ENCODE measurements at places on chromosomes 6 and 20.

DNA sequence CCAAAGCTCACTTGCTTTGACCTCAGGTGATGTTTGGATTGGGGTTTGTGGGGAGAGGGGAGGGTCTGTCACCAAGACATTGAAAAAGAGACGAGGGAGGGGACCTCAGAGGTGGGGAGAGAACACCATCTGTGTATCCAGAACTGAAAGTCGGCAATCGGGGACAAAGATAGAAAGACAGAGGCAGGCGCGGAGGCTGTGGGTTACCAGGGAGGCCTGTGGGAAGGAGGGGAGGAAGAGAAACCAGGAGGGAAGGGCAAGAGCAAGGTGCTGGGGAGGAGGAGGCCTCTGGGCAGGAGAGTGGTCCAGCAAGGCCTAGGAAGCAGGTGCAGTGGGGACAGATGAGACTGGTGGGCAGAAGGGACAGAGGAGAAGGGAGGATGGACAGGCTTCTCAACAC, 211.2 kb downstream of the CDC5L start:
- DNase-seq, result no peak

- DNase-seq, result no peak
Observed at GRCh38 chr6:116373940-116374339, 3.2 kb downstream of the DSE start.

DNA sequence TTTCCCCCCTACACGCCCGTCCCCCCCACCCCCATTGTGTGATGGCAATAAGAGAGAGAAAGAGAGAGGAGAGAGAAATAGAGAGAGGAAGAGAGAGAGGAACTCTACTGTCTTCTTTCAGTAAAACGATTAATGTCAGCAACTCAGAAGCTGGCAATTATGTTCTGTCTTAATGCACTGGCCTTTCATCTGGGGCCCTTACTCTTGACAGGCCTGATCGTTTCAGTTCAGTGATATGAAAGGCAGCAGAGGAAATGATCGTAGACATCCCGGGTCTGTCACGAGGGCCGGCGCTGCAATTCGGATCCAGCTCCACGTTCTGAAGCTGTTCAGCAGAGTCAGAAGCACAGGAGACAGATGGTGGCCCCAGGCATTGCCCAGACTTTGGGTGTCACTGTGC, 308.9 kb downstream of the ZNF217 start:
- peak; percentile 76 for DNase-seq

GRCh38 chr6:32154514-32155161, 697 bp downstream of the PPT2 start:
- DNase-seq, result peak; percentile 91

GRCh38 chr6:25024821-25025220, 89.1 kb upstream of the RIPOR2 start:
- DNase-seq, result no peak

GRCh38 chr20:62120990-62121775, 1.1 kb upstream of the LSM14B start:
- DNase-seq, result no peak

DNA sequence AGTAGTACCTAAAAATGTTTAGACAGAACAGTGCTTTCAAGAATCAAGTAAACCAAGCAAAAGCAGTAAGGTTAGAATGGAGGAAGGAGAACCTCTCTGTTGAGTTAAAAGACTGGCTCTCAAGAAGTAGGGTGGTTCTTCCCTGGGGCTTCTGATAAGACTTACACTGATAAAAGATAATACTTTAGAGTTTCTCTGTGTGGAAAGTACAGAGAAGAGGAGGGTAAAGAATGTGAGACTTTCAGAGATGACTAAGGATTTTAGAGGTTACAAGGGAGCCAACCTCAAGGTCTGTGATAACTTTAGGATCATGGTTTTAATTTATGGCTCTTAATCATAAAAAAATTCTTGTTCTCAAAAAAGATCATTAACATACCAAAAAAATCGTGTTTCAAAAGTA, 30.9 kb upstream of the ALDH8A1 start:
- no peak for DNase-seq

GRCh38 chr20:49914310-49915117, 815 bp downstream of the SPATA2 start:
- DNase-seq, result no peak

GRCh38 chr6:144675231-144675861, 390.2 kb downstream of the UTRN start:
- DNase-seq, result no peak

DNA sequence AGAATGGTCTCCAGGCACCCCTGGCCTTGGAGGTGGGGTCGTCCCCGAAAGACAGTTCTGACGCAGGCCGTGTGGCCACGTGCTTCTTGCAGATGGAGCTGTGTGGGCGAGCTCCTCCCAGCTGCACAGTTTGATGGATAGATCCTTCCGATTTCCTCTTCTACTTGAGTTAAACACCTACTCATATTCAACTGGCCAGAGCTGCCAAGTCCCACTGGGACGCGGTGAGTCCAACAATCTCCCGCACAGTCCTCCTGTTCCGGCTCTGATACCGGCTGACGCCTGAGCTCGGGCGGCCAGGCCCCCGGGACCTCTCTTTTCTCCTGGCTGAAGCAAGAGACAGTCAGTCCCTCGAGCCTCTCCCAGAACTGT, 57.9 kb upstream of the DACT2 start:
- DNase-seq, result no peak

- no peak for DNase-seq
Observed at GRCh38 chr6:6845603-6846002, 257.1 kb downstream of the LY86 start.

- DNase-seq, result no peak
Observed at GRCh38 chr6:138923561-138923960, 64.5 kb downstream of the REPS1 start.

DNA sequence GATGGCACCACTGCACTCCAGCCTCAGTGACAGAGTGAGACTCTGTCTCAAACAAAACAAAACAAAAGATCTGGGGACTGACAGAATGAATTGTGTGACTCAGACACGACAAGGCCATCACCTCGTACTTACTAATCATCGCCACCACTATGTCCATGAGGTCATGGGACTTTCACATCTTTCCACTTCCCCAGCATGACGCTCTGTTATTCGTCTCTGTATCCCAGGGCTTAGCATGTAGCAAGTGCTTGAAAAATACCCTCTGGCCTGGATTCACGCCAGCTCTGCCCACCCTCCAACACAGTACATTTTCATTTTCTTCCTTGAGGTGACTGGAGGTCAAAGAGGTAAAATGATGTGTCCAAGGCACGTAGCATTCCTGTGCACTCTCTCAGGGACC, 27.8 kb downstream of the FGD2 start:
- no peak for DNase-seq

DNA sequence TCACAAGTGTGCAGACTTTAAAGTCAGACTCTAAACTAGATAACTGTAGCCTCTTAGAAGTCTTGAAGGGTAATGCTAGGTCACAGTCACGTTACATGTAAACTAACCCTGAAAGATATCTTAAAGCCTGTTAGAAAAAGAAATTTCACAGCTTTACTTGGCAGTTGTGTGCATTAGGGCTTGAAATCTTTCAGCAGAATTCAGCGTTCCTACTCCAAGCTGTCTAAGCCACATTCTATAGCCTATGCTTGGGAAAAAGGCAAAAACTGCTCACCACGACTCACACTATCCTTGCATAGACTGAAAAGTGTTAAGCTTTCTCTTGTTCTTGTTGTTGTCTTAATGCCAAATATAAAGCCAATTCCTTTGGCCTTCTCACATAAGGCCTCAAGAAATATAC, 338.0 kb upstream of the SASH1 start:
- no peak for DNase-seq

GRCh38 chr6:89702349-89702748, 63.8 kb upstream of the LYRM2 start:
- no peak for DNase-seq

DNA sequence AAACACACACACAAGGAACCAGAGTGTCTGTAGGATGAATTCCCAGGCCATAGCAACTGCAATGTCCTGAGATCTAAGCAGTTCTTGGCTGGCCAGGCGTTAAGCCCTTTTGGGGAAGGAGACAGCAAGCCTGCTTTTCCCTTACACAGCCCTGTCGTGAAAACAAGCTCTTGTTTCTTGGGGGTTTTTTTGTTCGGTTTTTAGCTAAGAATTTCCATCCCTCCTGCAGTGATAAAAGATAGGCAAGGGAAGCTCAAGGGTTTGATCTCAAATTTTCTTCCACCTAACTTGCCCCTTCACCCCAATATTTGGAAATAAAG, 1.5 kb downstream of the TNFRSF21 start:
- peak; percentile 37 for DNase-seq

DNA sequence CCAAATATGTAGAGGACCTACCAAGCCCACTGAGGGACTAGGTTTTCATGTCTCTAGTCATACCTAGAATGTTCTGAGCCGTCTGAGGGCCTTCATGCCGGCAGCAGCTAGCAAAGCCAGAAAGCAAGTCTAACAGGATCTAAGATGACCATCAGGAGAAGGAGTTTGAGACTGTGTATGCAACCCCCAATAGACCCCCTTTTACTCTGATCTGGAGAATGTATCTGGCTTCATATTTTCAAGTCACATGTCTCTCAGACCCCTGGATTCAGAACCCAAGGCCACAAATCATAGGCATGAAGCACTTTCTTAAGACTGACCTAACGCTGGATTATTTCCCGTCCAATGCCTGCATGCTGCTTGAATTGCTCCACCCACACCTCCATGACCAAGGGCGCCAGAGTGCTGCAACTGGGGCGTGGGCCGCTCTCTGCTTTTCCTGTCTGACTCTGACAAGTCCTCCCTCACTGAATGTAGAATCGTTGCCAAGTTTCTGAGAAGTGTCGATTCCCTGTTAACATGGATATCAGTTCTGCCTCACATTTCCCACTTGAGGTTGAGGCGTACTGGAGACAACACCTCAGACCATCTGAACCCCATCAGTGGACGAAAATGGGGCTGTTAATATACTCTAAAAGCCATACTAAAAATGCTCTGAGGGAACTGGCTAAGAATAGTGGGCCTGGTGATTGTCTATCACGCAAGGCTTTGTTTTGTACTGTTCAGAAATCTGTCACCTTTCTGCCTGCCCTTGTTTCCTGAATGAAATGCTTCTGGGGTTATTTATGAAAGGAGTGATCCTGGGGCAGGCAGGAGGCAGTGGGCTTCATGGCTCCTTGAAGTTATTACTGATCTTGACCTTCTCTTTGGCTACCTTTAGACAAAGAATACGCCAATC, 23.9 kb upstream of the ASXL1 start:
- no peak for DNase-seq

DNA sequence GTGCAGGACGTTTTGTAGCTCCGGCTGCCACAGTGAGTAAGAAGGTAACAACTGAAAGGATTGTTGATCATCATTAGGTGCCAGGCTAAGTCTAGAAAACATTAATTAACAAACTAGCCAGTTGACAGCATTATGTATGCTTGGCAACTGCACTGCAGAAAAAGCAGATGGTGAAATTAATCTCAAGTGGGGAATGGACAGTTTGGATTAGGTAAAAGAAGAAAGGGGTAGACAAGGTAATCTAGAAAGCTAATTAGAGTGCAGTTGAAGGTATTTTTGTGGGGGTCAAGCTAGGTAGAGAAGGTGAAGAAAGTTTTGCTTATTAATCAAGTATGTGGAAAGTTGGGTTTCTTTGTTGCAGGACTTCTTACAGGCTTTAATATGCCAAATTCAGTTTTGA, 69.7 kb upstream of the HINT3 start:
- peak; percentile 97 for DNase-seq

- no peak for DNase-seq
Observed at GRCh38 chr6:96610019-96610418, 47.1 kb downstream of the FHL5 start.

DNA sequence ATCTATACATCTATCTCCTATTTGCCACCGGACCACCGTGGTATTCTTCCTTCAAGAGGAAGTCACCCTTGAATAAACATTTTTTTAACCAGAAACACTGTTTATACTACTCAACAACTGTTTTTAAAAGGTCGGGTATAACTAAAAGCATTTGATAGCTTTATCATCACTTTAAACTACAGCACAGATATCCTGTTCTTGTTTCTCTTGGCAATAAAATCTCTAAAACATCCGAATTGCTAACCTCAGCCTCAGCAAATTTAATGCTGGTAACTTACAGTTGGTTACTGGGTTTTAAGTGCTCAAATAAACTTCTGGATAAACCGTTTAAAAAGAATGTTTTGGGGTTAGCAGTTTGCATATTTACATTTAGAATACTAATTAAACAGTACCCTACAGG, 20.4 kb downstream of the ZUP1 start:
- no peak for DNase-seq

GRCh38 chr20:1072258-1072657, 46.1 kb upstream of the PSMF1 start:
- no peak for DNase-seq

GRCh38 chr20:25470045-25470444, 62.6 kb downstream of the GINS1 start:
- DNase-seq, result peak; percentile 68

GRCh38 chr6:157946865-157947532, 34.7 kb upstream of the SYNJ2 start:
- peak; percentile 40 for DNase-seq

- no peak for DNase-seq
Observed at GRCh38 chr6:55636406-55637102, 57.6 kb upstream of the HMGCLL1 start.

DNA sequence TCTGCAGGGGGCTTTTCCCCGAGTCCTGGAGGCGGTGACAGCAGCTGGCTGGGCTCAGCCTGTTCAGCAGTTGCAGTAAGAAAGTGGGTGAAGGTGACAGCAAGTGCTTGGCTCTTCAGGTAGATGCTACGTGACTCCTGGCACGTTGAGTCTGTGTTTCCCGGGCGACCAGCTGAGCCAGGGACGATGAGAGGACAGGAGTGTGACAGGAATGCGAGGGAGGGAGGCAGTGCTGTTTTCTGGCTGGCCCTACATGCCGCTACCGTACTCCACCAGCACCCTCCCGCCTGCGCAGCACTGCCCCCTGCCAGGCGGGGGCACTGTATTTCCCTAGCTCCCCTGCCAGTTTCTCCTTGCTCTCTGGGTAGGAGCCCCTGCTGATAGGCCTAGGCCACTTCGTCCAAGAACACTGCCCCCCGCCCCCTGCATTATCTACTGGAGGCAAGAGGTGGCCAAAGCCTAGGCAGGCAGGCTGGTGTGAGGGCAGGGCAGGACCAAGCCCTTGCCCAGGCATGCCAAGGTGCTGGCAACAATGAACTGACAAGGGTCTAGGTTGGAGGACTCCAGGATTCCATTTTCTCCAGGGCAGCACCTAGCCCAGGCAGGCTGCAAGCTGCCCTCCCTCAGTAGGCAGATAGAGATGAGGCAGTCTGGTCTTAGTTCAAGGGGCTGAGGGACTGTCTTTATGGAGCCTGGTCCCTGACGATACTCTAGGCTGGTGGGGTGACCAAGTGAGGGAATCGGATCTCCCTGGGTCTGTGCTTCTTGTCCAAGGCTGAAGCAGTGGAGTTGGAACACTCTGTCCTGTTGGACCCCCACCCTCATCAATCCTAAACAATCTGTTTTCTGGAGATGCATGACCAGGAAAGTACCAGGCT, 19.2 kb downstream of the MRPS18A start:
- DNase-seq, result peak; percentile 76

DNA sequence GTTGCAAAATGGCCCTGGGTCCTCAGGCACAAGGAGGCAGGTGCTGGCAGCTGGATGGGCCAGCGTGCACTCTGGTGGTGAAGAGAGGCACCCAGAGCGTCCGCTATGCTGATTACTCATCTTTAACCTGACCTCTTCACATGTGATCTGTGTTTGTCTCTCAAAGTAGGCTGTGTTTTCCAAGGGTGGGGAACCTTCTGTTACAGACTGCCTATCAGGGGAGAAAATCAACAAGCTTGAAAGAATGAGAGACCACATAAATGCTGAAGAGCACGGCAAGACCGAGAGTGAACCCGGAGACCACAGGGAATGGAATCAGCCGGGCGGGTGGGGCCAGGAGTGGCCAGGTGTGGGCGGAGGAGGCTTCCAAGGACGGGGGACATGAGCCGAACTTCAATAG, 16.2 kb downstream of the BNIP5 start:
- no peak for DNase-seq

- peak; percentile 40 for DNase-seq
Observed at GRCh38 chr20:35700625-35701148, 1.5 kb downstream of the ROMO1 start.

All from NCI-H82 (cell line).